ENCODE measurements at places on chromosomes 6 and 20.

GRCh38 chr6:44737829-44738528 lies 350.5 kb downstream of the CDC5L start:
- DNase-seq = no peak

GRCh38 chr6:57222743-57223077 lies 603 bp upstream of the RAB23 start:
- DNase-seq = no peak

- peak; percentile 7 for DNase-seq
These were observed 72.6 kb upstream of the THBS2 start for GRCh38 chr6:169326067-169326799.

GRCh38 chr20:64166721-64167615 lies 2.7 kb downstream of the MYT1 start:
- no peak for DNase-seq

DNA sequence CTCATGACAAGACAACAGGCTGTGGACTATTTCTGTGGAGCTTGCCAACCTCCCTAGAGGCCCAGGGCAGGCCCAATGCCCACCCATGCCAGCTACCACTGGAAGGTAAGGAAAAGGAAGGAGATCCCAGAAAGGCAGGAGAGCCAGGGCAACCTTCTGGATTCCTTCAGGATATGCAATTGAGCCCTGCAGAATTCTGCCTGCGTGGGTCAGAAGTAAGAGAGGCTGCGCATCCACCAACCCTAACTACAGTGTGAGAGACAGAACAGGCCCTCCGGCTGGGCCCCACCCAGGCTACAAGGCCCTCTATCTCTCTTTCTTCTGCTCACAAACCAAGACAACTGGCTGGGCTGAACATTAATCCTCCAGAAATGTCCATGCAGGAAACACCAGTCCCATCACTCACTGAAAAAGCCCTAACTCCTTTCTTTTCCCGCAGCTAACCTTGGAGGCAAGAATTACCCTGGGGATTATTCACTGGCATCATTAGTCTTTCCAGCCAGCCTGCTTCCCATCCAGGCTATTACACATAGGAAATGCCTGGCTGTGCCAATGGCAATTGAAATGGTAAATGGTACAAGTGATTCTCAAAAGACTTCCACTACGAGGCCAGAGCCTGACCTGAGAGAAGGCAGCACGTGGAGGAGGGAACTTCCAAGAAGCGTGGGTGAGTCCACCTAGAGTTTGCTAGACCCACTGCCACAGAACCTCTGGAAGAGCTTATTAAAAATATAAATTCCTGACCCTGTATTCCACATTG lies 15.2 kb downstream of the MAP1LC3A start:
- no peak for DNase-seq

All from Panc1 (cell line).